ENCODE measurements at places on chromosomes 11 and 22. TPM values are rescaled to one million over a fixed set of nuclear protein-coding genes. Genes with fewer than 3 reads are reported as not detected.

DNA sequence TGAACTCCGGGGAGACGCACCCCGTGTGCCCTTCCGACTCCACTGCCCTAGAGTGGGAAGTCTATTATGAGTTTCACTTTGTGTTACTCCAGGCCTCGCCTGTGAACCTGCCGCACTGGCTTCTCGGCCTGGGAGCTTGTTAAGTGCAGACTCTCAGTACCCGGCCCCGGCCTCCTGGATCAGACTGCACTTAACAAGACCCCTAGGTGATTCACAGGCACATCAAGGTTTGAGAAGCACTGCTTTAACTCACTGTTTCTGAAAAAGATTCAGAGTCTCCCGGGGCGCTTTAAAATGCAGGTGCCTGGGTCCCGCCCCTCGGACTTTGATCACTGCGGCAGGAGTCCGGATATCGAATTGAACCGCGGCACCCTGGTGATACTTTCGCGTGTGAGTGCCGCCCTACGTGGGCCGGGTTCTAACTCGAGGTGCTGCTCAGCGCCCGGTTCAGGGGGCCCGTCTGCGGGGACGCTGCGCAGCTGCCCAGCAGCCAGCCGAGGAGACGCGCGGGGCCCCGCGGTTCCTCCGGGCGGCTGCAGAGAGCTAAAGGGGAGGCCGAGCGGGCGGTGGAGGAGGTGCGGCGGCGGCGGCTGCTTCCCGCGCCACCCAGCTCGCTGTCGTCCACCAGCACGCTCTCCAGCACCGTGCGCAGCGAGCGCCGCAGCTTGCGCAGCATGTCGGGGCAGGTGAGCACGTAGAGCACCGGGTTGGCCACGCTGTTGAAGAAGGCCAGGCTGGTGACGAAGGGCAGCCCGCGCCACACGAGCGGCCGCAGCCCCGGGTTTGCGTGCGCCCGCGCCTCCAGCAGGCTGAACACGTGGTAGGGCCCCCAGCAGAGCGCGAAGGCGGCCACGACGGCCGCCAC, 3.4 kb downstream of the PTGDR2 start:
- H3K27me3 ChIP-seq, result no peaks in the 10 kb centered on the region
- H3K27ac ChIP-seq, result no peak overlapping the region
- no peak for DNase-seq
- peaks cover 10% of the 10 kb centered on the region for H3K4me1 ChIP-seq
- H3K4me3 ChIP-seq, result no peak overlapping the region

- peaks cover 33% of the 10 kb centered on the region for H3K36me3 ChIP-seq
- peaks cover 8% of the 10 kb centered on the region for H3K27me3 ChIP-seq
- DNase-seq, result no peak
- H3K27ac ChIP-seq, result no peak overlapping the region
- peaks cover 13% of the 10 kb centered on the region for H3K4me1 ChIP-seq
- no peak overlapping the region for H3K4me3 ChIP-seq
These were observed 23.9 kb downstream of the RTN4RL2 start for GRCh38 chr11:57484141-57484710.

DNA sequence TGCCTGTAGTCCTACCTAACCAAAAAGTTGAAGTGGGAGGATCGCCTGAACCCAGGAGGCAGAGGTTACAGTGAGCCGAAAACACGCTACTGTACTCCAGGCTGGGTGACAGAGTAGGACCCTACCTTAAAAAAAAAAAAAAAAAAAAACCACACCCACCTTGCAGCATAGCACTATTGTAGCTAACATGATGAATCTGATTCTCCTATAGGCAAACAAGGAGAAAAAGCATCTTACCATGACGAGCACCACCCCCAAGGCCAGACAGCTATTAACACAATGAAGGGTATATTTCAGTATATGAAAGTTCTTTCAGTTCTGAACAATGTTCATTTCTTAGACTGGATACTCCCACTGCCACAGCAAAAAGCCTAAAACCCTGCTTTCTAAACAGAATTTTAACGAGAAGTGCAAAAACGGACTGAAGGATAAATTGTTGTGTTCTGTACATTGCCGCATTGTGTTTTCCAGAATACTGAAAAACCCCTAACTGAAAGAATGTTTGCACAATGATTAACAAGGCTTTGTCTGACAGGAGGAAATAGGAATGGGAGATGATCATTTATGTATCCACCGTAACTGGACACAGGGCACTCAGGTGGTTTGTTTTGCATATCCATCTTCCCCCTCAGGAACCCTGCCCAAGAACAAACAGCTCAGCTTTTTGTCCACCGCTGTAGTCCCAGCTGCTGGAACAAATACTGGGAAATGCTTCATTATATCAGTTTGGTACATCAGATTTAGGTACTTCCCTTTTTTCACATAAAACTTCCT, 8.9 kb downstream of the PISD start:
- H3K4me3 ChIP-seq, result no peak overlapping the region
- DNase-seq, result no peak
- H3K36me3 ChIP-seq, result peaks cover 7% of the 10 kb centered on the region
- no peaks in the 10 kb centered on the region for H3K27me3 ChIP-seq

- no peak overlapping the region for H3K27ac ChIP-seq
- no peak for DNase-seq
These were observed 155.8 kb upstream of the RASSF10 start for GRCh38 chr11:12853325-12853651.

GRCh38 chr22:48239461-48240147, 1477.2 kb downstream of the TBC1D22A start:
- H3K27me3 ChIP-seq, result peaks cover 9% of the 10 kb centered on the region
- H3K36me3 ChIP-seq, result no peaks in the 10 kb centered on the region
- no peak for DNase-seq
- H3K4me3 ChIP-seq, result no peak overlapping the region

GRCh38 chr11:114166897-114167323, 107.4 kb downstream of the ZBTB16 start:
- H3K4me3 ChIP-seq, result peak overlapping the region; percentile 35
- H3K27me3 ChIP-seq, result no peaks in the 10 kb centered on the region
- H3K36me3 ChIP-seq, result no peaks in the 10 kb centered on the region

GRCh38 chr22:41822317-41823057, 10.4 kb upstream of the SREBF2 start:
- peaks cover 6% of the 10 kb centered on the region for H3K36me3 ChIP-seq
- H3K4me3 ChIP-seq, result no peak overlapping the region
- peak overlapping the region; percentile 80 for H3K27ac ChIP-seq
- peaks cover 14% of the 10 kb centered on the region for H3K4me1 ChIP-seq

GRCh38 chr11:92855607-92856405, 113.6 kb upstream of the MTNR1B start:
- H3K4me1 ChIP-seq, result no peaks in the 10 kb centered on the region
- no peak overlapping the region for H3K27ac ChIP-seq
- DNase-seq, result no peak
- H3K4me3 ChIP-seq, result no peak overlapping the region

DNA sequence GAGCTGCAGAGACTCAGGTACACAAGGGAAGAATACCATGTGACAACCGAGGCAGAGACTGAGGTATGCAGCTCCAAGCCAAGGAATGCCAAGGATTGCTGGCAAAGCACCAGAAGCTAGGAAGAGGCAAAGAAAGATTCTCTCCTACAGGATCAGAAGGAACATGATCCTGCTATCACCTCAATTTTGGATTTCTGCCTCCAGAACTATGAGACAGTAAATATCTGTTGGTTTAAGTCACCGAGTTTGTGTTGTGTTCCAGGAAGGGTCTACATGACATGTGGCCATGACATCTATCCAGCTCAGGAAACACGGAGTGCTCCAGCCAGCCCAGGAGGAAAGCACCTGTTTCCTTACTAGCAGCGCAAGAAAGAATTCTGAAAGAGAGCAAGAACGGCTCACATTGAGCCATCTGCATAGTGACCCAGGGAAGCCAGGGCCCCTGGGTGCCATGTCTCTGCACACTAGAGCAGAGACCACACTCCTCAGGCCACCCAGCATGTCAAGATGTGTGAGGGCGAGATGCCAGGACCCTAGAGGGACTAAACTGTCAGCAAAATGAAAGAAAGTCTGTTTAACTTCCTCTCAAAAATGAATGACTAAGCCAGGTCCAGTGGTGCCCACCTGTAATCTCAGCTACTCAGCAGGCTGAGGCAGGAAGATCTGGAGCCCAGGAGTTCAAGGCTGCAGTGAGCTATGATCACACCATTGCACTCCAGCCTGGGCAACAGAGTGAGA, 35.6 kb upstream of the GALNT18 start:
- H3K4me3 ChIP-seq, result no peak overlapping the region
- H3K27ac ChIP-seq, result no peak overlapping the region
- H3K36me3 ChIP-seq, result no peaks in the 10 kb centered on the region
- peaks cover 28% of the 10 kb centered on the region for H3K27me3 ChIP-seq

FIBIN gene
- total RNA-seq, result not detected

TMEM86A gene
- total RNA-seq, result 0.52 TPM

OR6A2 gene
- 0.04 TPM for total RNA-seq

SYT9 gene
- not detected for total RNA-seq
